ENCODE measurements at places on chromosomes 1 and 21.
A peak's percentile ranks its signal among the peaks of the same experiment; 100 is the strongest.

DNA sequence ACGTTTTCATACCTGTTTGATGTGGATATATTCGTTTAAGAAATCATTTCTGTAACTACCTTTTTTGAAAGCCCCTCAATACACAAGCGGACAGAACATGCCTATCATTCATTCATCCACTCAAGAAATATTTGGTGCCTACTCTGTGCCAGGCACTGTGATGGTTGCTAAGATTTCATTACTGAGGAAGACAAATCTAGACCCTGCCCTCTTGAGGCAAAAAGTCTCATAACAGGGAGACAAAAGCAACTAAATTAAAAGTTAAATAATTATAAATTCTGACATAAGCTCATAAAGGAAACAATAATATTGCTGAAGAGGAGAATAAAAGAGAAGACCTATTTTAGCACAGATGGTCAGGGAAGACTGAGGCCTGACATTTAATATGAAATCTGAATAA is 203.5 kb upstream of the ZNHIT6 start:
- no peak for DNase-seq

GRCh38 chr1:12587981-12588640 is 29.9 kb downstream of the DHRS3 start:
- DNase-seq = no peak

GRCh38 chr1:207316622-207317391 is 4.7 kb upstream of the CD55 start:
- no peak for DNase-seq

DNA sequence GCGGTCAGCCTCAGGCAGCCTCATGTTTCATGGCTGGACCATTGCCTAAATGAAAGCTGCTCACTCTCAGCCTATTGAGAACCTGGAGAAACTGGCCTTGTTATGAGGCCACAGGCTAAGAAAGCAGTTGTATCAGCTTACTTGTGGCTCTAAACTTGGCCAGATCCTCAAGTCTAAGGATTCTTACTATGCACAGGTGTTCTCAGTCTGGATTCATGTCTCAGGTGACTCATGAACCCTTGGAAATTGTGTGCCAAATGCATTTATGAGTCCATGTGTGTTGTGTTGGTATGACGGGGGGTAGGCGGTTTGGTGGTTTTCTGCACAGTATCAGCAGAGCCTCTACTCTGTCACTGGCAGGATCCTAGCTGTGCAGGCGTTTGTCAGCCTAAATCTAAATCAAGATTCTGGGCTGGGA is 90.4 kb downstream of the ROR1 start:
- no peak for DNase-seq

DNA sequence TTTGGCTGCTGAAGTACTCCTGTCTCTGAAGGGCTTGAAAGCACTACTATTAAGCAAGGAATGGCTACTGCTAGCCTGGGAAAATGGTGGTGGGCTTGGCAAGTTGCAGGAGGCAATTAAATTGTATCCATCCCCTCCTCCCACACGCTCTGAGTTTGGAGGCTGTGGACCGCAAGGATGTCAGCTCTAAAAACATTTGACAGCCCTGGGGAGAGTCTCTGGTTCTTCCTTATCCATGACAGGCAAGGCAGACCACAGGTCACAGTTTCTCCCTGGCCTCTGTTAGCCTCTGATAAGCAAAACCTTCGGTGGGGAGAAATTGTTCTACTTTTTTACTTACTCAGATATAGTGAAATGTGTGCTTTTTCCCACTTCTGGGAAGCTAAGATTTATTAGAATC is 46.6 kb downstream of the S1PR1 start:
- DNase-seq = no peak

DNA sequence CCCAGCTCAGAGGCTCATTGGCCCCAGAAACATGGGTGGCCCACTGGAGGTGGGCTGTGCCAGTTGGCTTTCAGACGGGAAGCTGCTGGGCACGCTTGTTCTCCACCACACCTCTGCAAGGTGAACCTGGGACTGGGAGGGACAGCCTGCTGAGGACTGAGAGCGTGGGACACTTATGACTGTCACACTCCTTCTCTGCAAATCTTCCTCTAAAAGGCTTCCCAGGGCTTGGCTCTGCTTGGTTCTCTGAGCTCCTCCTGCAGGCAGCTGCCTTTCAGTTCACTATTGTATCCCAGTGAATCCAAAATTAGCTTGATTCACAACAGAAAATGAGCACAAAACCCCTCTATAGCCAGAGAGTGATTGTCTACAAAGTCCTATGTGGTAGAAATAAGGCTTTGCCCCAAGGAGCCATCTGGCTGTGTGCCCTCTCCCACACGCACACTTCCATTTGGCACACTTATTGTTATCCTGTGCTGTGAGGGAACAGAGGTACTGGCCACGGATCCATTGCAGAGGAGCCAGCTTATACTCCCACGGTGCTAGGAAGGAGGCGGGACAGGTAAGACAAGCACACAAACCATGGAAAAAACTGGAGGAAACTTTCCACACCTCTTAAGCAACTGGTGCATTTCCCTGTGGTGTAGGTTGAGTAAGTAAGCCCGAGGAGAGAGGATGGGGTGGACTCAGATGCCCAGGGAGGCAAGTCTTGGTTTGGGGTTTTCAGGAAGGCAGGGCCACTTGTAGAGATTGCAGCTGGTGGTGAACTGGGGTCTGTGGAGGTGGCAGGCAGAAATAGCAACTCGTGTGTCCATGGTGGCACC is 18.9 kb upstream of the BTG2 start:
- no peak for DNase-seq

DNA sequence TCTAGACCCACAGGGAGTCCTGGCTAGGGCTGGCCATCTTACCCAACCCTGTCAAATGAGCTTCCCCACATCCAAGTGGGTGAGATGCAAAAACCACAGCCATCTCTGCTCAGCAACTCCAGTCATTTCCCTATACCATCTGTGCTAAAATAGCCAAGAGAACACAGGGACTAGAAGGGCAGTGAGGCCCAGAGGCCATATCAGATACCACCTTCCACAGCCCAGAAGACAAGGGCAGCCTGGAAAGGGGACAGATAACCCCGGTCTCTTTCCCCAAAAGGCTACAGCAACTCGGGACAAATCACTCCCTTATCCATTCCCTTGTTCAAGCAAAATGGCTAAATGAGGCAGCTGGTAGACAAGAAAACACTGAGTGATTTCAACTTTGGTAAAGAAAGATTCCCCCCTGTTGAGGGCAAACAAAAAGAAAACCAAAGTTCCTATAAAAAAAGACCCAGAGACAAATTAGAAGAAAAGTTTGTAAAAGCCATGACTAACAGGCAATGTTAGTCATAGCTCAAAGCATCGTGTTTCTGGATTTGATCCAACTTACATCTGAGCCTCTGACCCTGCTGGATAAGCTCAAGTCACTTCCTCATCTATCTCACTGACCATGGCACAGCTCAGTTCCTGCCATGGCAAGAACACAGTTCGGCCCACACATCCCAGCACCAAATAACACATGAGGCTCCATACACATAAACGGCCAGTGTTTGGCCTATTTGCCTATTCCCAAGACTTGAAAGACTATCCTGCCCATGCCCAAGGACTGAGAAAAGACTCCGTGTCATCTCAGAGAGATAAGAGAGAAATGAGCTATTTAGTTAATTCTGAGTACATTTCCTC is 3.1 kb downstream of the LAMB3 start:
- DNase-seq = no peak

- DNase-seq = no peak
Measured at GRCh38 chr1:50978144-50978851, 8.3 kb downstream of the CDKN2C start.

DNA sequence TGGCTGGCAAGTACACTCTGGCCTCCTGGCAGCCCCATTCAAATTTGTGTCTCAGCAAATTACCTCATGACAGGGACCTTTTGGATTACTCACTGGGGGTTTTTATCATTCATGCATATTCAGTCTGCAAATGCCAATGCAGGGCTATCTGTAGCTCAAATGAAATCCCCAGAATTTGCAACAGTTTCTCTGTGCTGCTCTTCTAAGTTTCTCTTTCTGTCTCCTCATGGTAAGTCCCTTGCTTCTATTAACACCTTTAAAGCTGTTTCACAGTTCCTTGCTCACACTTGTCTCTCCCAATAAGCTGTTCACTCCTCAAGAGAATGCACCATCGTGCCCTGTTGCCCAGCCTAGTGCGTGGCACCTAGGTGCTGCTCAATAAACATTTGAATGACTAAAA is 3.3 kb upstream of the FAM78B start:
- DNase-seq = no peak

DNA sequence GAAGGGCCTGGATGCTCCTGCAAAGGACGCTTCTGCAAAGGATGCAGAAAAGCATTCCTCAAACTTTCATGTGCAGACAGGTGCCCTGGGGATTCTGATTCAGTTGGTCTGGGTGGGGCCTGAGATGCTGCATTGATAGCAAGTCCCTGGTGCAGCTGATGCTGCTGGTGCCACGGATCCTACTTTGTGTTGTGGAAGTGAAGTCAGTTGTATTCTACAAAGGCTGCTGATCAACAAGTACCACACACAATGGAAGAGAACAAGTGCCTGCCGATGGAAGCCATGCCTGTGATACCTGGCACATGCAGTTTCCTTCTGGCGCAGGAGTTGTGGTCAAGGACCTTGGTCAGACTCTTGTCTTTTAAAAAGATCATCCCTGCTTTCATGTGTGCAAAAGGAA is 478.8 kb downstream of the CAMTA1 start:
- no peak for DNase-seq

DNA sequence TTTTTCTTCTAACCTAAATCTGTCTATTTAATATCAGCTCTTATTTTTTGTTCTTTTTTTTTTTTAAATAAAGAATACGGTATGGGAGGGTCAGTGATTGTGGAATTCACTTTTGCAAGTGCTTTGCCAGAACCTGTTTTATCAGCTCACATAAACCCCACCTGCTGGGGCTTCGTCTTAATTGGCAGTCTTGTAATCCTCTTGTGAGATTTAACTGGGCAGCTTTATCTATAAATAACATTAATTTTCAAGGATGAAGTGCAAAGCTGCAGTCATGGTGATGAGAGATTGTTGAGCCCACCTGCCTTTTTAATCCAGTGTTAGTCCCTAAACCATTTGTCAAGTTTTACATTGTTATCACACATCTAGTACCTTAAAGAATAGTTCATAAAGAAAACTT is 18.2 kb upstream of the PDC start:
- DNase-seq = no peak

GRCh38 chr1:152036267-152037216 is at the start of gene S100A11:
Gene S100A11 (minus strand): TSS chr1:152037004. CDS start chr1:152036915, 89 bp downstream.
- peak; percentile 45 for DNase-seq

- DNase-seq = no peak
Measured at GRCh38 chr1:59375321-59376220, 78.7 kb downstream of the FGGY start.

DNA sequence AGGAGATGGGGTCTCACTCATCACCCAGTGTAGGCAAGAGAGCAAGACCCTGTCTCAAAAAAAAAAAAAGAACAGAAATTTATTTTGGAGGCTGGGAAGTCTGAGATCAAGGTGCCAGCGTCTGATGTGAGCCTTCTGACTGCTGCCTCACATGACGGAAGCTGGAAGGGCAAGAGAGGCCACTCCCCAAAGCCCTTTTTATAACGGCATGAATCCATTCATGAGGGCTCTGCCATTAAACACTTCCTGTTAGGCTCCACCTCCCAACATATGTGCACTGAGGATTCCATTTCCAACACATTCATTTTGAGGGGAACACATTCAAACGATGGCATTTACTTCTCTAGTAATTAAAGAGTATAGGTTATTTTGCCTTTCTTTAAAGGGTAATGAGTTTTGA is 50.9 kb upstream of the C1orf198 start:
- no peak for DNase-seq

- peak; percentile 38 for DNase-seq
Measured at GRCh38 chr21:36297938-36298572, 21.9 kb upstream of the MORC3 start.

GRCh38 chr1:170967042-170967910 is 31.9 kb downstream of the MROH9 start:
- DNase-seq = no peak

DNA sequence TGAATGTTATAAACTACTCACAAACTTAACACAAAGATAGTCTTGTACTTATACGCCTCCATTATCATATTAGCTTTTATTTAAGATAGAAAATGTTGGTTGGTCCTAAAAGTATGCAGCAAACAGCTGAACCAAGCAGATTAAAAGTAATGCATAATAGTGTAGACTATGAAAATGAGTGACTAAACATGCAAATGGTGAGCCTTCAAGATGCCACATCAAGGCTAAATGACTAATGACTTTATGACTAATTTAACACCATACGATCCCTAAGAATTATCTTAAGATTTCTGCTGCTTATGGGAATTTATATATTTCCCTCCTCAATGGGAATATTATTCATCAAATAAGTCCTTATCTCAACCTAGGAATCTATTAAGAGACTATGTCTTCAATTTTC is 4.6 kb downstream of the GPATCH2 start:
- DNase-seq = no peak

DNA sequence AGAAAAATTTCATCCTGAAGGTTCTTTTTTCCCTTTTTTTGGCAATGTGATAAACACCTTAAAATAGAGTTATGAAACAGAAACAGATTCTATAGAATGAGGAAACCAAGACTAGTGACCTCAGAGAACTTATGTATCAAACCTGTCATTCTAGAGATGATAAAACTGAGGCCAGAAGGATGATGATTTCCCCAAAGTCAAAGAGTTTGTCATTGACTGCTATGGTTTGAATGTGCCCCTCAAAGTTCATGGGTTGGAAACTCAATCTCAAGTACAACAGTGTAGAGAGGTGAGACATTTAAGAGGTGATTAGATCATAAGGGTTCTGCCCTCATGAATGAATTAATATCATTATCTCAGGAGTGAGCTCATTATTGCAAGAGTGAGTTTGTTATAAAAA is 13.7 kb upstream of the BEND5 start:
- no peak for DNase-seq

DNA sequence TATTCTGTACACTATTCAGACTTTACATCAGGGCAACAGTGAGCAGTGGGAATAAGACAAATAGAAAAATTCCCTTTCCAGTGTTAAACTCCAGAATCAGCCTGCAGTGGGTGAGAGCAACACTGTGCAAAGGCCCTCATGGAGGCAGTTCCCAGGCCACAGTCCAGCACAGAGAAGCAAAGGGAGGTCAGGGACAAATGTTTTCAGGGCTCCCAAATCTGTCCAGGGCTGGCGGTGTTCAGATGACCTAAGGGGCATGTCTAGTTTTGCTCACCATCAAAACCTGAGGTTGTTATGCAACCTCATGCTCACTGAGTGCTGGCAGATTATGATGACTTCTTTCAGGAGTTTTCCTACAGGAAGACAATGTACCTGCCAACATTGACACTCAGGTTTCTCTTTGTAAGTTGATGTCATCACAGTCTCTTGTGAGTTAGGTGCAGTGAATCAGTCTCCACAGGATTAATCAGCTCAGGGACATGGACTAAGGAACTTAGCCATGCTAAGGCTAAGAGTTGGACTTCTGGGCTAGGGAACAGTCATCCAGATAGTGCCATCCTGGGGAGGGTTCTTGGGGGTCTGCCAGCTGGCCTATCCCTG is 3.6 kb upstream of the LCE5A start:
- no peak for DNase-seq

DNA sequence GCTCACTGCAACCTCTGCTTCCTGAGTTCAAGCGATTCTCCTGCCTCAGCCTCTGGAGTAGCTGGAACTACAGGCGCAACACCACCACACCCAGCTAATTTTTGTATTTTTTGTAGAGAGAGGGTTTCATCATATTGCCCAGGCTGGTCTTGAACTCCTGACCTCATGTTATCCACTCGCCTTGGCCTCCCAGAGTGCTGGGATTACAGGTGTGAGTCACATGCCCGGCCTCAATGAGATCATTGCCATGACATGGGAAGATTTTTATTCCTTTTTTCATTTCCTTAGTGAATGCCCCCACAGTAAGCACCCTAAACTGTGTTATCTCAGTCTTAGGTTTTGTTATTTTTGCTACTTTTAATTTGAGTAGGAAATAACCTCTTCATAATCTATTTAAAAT is 977.9 kb downstream of the BRINP3 start:
- no peak for DNase-seq

- DNase-seq = no peak
Measured at GRCh38 chr1:8370046-8370881, 52.4 kb downstream of the SLC45A1 start.
